ENCODE measurements at places on chromosomes 12 and 14.
A peak's percentile ranks its signal among the peaks of the same experiment; 100 is the strongest.

GRCh38 chr14:90342327-90342726, 10.6 kb upstream of the NRDE2 start:
- no peak for DNase-seq

- no peak for DNase-seq
These were observed 2.8 kb downstream of the EDDM3A start for GRCh38 chr14:20748439-20748838.

DNA sequence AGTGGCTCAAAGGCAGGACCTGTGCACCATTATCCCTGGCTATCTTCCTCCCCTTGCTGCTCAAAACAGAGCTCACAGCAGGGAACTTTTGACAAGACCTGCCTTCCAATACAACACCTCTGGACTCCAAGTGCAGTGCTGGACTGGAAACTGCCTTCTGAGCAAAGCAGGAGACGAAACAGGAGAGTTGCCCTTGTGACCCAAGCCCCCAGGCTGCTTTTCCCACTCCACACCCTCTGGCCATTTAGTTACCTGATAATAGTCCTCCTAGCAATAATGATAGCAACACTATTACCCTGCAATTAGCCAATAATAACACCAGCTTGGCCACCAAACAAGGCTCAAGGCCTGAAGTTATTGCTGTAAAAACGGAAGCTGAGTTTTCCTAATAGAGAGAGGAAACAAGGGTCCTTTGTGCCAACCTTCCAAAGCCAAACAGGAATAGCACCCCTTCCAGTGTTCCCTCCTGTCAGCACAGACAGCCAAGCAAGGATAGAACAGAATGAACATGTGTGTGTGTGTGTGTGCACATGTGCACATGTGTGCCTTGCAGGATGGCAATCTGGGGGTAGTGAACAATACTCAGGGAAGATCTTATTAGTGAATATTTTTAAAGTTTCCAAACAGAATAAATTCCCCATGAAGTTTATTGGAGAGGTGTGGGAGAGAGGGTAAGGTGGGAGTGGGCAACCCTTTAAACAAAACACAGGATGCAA, 9.2 kb upstream of the KRT73 start:
- no peak for DNase-seq

- no peak for DNase-seq
These were observed 1084.8 kb upstream of the ATXN7L3B start for GRCh38 chr12:73452672-73453469.

GRCh38 chr12:98417266-98417665, 98.1 kb upstream of the TMPO start:
- no peak for DNase-seq

DNA sequence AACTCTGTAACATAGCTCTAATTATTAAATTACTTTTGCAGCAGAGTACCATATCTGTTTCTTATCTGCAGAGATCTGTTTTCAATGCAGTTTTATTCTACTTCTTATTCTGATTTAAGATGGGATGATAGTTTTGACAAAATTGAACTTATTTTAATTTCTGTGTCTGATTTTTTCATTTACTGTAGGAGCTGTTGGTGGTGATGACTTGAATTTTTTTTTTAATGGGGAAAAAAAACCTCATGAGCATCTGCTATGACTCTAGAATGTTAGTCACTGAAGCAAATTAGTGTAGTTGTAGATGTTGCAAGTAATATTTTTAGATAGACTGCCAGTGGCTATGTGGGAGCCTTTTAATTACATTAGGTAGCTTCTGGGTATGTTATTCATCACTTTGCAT, 23.4 kb downstream of the DNM1L start:
- no peak for DNase-seq

DNA sequence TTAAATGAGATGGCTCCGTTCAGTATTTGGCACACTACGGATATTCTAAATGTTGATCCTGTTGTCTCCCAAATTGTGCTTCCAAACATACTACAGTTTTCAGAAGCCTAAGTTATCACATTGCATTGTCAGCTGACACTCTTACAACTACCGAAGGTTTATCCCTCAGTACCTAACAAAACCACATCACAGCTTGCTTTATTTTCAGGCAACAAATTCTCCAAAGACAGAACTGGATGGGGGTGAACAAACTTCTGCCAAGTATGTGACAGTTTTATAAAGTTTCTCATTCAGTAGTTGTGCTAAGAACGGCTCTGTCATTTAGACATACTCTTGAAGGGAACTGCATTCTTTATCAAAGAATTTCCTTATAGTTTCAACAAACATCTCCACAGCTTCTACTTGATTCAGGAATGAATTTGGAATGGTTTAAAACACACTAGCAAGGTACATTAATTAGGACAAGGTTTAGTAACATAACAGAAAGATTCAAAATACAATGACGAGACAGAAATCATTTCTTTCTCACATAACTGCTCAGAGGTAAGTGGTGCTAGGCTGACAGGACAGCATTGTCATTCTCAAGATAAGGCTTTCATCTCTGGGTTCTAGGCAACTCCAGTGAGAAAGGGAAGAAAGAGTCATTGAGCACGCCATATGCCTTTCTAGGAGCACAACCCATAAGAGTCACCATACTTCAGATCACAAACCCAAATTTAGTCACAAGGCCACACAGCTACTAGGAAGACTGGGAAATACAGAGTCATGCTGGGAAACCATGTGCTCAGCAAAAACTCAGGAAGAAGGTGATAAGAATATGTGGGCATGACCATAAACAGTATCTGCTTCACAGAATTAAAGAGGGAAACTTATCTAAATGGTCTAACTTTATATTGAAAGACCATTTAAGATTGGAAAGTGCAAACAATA, 100.7 kb downstream of the DUSP6 start:
- no peak for DNase-seq

- DNase-seq, result no peak
These were observed 41.8 kb upstream of the DCN start for GRCh38 chr12:91224401-91224800.

GRCh38 chr12:24133384-24133783, 183.9 kb upstream of the SOX5 start:
- DNase-seq, result no peak

DNA sequence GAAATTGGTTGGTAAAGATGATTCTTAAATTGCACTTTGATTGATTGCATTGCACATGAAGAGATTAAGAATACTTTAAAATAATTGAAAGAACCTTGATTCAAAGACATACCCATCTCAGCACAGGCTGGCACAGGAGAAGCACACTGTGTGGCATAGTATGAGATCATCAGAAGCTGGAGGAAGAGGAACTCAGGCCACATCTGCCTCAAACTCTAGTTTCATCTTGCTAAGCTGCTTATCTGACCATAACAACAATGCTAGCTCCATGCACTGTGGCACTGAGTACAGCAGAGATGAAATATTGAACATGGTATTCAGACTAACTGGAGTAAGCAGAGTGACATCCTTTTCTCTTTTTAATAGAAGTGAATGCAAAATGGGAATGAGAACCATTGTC, 99.1 kb downstream of the TBC1D30 start:
- DNase-seq, result no peak

DNA sequence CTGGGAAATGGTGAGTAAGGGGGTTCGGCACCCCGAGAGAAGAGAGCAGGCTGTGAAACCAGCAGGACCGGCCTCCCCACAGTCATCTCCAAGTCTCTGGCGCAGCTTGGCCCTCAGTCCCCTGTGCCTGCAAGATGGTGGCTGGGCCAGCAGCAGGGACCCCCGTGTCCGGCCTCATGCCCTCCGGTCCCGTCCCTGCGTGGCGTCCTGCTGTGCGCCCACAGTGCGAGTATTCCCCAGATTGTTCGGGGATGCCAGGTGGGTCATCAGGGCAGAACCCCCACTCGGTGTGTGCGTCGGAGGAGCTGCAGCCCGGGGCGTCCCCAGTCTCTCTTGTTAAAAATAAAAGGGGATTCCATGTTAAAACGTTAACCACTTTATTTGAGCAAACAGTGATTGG, 216.9 kb upstream of the ALG10B start:
- DNase-seq, result no peak

- DNase-seq, result no peak
These were observed 239.4 kb downstream of the C12orf75 start for GRCh38 chr12:105569886-105570285.

DNA sequence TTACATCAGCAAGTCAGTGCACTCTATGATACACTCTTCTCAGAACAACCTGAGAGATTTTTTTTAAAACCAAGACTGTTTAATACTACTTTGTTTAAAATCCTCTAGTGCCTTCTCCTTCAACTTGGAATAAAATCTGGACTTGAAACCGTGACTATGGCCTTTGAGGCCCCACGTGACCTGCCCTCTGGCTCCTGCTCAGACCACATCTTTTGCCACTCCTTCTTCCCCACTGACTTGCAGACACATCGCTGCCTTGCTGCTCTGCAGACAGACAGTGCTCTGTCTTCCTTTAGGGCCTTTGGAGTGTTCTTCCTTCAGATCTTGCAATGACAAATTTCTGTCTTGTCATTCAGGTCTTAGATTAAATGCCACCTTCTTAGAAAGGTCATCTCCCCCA, 48.5 kb downstream of the TTC8 start:
- DNase-seq, result no peak

DNA sequence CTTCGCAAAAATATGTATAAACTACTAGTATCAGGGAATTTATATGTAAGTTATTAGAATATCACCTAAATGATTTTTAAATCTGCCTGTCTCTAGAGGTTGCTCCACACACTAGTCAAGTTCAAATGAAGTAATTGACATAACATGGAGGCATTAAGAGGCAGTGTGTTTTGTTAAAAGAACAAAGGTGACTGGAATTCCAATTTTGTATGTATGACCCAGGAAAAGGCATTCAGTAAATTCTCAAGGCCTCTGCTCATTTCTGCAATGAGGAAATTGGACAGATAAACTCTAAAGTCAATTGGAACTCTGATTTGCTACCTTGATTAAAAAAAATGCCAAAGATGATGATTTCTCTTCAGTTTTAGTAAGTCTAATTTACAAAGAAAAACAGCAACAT, 117.1 kb downstream of the NAV3 start:
- no peak for DNase-seq

DNA sequence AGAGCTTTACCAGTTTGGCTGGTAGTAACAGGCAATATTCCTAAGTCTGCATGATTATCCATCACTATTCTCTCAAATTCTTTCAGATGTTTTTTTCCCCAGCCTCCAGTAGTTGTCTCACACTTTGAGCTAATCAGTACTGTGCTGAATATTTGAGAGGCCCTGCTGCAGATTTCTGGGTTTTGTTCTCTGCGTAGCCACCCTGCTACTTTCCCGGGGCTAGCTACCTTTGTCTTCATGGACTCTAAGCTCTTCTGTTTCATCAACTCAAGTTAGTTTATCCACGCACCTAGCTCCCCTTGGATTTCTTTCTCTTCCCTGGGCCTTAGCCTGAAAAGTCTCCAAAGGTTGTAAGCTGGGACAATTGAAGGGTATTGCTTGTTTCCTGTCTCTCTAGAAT, 73.0 kb downstream of the FUT8 start:
- DNase-seq, result no peak

DNA sequence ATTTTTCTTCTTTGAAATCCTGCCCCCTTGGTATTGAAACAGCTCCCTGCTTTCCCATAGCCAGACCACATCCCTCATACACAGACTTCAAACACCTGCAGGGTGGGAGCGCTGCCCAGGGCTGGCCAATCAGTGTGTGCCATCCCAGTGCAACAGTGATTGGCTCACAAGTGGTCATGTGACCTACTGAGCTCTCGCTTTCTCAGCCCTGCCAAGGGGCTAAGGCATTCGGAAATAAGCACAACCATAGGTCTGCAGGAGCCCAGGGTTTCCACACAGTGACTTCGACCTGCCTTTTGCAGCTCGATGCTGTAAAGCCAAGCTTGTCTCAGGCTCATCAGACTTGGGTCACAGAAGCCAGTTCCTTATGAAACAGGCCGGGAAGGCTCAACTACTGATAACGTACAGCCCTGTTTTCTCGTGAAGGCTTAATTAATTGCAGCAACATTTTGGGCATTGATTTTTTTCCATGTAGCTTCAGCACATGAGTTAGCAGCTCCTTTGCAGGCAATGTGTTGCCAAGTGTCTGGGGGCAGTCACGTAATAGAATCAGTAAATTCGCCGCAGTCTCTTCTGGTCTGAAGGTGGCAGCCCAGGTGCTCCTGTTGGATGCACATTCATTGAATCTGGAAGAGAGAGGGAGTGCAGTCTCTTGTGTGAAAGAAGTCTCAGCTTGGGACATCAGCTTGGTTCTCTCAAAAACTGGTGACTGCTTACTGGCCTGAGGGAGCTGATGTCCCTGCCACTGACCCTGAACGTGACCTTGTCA, 1091.8 kb downstream of the AACS start:
- no peak for DNase-seq

- no peak for DNase-seq
These were observed 2.5 kb upstream of the DACT1 start for GRCh38 chr14:58635091-58635830.

GRCh38 chr14:77598366-77599070, 17.9 kb downstream of the SPTLC2 start:
- DNase-seq, result no peak

- no peak for DNase-seq
These were observed 162.5 kb upstream of the NOS1 start for GRCh38 chr12:117523971-117524370.

- DNase-seq, result peak; percentile 55
These were observed 54.3 kb upstream of the SRSF5 start for GRCh38 chr14:69712599-69713088.

DNA sequence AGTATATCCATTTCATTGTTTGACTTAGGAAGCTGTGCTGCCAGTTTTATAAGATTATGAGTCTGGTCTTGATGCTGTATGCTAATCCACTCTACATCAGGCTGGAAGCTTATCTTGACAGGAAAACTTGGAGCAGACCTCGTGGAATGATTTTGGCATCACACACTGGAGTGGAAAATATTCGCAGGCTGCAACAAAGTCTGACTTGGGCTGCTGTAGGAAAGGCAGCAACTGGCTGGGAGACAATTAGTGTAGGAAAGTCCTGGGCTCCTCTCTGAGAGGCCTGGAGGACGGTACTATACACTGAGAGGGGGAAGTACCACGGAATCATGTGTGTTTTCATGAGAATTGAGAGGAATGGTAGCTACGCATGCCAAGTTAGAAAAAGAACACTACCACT, 383.7 kb downstream of the ETNK1 start:
- no peak for DNase-seq

DNA sequence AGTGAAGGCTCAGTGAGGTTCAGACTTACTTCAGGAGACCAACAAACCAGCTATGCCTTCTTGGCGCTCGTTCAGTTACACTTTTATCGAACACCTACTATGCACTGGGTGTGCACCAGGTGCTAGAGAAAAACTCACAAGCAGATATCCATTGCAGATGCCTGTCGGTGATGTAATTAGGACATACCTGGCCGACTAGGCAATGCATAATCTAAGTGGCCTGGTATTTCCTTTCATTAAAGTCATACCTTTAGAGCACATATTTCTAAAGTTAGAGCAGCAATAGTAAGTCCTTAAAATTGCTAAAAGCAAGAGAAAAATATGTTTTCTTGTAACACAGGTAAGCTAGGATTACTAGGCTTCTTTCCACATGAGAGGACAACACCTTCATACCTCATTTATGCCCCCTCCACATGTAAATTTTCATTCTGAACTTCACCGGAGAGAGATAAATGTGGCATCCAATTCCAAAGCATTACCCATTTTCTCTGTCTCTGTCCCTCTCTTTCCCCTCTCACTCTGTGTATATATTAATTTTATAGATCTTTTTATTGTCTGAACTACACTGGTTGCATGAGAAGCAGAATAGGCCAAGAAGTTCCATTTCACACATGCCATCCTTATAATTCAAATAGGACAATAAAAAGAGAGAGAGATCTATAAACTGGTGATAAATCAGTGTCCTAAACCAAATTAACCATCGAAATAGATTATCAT, 242.2 kb downstream of the SPTSSA start:
- no peak for DNase-seq

Data from KBM-7 (cell line).